ENCODE measurements at places on chromosomes 7 and 10. TPM values are rescaled to one million over a fixed set of nuclear protein-coding genes. Genes with fewer than 3 reads are reported as not detected.

The PPP1R17 gene
- total RNA-seq, result not detected

The TMEM248 gene
- 74.5 TPM for total RNA-seq

The FAM237B gene
- total RNA-seq, result not detected

The IKZF1 gene
- not detected for total RNA-seq

The HOXA5 gene
- 25.2 TPM for total RNA-seq

The MCU gene
- 21.4 TPM for total RNA-seq

The WDFY4 gene
- total RNA-seq, result not detected

The GRID2IP gene
- not detected for total RNA-seq

The PYROXD2 gene
- total RNA-seq, result 35.6 TPM

The NODAL gene
- not detected for total RNA-seq

The DYNC1I1 gene
- total RNA-seq, result 3.7 TPM

The MYPN gene
- 0.08 TPM for total RNA-seq

The ITIH2 gene
- total RNA-seq, result not detected

The FRG2B gene
- not detected for total RNA-seq

The TAS2R41 gene
- total RNA-seq, result not detected

The PRSS1 gene
- total RNA-seq, result not detected

The ABLIM1 gene
- total RNA-seq, result 6.0 TPM

The DGKI gene
- total RNA-seq, result under 0.01 TPM

The FAM25A gene
- total RNA-seq, result not detected

The BET1 gene
- 16.8 TPM for total RNA-seq

The TFEC gene
- total RNA-seq, result 0.40 TPM

All from A375 (cell line).